Activated T-helper 1 cell treated with anti-CD3 and anti-CD28 coated beads, Interleukin-12 subunit alpha, Interleukin-12 subunit beta, Interleukin-2, Interleukin-4 antibody, amounts not matched to agents 30 ng/mL and 10 ng/mL and 1 ng/mL, durations not matched to agents 14 hours and 24 hours and 36 hours (primary cell): ENCODE measurements at places on chromosomes 3 and 15. TPM values are rescaled to one million over a fixed set of nuclear protein-coding genes. Genes with fewer than 3 reads are reported as not detected.

Gene CMTM8
- 5.0 and 5.7 TPM in 2 replicates for total RNA-seq

Gene TMCO5A
- total RNA-seq = not detected in 2 replicates

DNA sequence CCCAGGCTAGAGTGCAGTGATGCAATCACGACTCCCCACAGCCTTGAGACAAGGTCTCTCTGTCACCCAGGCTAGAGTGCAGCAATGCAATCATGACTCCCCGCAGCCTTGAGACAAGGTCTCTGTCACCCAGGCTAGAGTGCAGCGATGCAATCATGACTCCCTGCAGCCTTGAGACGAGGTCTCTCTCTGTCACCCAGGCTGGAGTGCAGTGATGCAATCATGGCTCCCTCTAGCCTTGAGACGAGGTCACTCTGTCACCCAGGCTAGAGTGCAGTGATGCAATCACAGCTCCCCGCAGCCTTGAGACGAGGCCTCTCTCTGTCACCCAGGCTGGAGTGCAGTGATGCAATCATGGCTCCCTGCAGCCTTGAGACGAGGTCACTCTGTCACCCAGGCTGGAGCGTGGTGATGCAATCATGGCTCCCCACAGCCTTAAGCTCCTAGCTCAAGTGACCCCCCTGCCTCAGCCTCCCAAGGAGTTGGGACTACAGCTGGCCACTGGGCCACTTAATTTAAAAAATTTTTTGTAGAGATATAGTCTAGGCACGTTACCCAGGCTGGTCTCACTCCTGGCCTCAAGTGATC is 26.1 kb downstream of the TFRC start:
- DNase-seq = no peak
- no peak overlapping the region for H3K4me3 ChIP-seq
- peaks cover 27% of the 10 kb centered on the region for H3K4me1 ChIP-seq
- H3K36me3 ChIP-seq = peaks cover 59% of the 10 kb centered on the region

DNA sequence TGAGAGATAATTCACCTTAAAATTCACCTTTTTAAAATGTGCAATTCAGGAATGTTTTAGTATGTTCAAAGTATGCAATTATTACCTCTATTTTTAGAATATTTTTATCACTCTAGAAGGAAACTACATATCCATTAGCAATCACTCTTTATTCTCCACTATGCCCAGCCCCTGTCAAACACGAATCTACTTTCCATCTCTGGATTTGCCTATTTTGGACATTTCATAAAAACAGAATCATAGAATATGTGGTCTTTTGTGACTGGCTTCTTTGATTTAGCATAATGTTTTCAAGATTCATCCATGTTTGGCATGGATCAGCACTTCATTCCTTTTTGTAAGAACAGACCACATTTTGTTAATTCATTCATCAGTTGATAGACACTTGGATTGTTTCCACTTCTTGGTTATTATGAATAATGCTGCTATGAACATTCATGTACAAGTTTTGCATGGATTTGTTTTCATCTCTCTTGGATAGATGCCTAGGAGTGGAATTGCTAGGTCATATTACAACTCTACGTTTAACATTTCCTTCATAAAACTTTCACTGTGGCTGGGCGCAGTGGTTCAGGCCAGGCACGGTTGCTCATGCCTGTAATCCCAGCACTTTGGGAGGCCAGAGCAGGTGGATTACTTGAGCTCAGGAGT is 12.7 kb downstream of the HMCES start:
- H3K4me3 ChIP-seq = no peak overlapping the region
- no peak overlapping the region for H3K27ac ChIP-seq
- DNase-seq = no peak

- no peak overlapping the region for H3K27ac ChIP-seq
- no peaks in the 10 kb centered on the region for H3K4me1 ChIP-seq
- H3K36me3 ChIP-seq = no peaks in the 10 kb centered on the region
- no peaks in the 10 kb centered on the region for H3K27me3 ChIP-seq
- no peak overlapping the region for H3K4me3 ChIP-seq
Observed at GRCh38 chr3:103794656-103795055, 1359.8 kb downstream of the ZPLD1 start.

DNA sequence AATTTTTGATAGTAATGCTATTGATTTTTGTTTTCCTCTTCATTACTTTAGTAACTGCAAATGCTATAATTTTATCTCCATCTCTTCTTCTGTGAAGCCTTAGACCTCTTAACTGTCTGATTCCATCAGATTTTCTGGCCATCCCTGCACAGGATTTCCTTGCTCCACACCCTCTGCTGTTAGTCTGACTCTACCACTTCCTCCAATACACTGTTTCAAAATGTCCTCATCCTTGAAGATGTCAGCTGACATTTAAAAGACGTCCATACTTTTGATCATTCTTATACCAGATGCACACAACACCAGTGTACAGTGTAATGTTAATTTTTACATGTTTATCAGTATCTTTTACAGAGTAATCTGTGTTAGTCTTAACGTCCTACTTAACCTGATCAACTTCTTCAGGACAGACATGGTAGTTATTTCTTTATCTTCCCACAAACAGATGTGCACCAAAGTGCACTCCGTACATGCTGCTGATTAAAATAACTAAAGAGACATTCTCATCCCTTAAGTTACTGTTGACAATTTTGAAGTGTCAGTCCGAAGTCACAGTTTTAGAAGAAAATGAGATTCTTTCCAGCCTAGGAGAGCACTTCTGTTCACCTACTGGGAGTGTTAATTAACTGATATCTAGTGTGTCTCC is 102.4 kb upstream of the RASGRP1 start:
- peaks cover 87% of the 10 kb centered on the region for H3K4me1 ChIP-seq
- no peak for DNase-seq

- H3K27ac ChIP-seq = no peak overlapping the region
- no peak for DNase-seq
- no peak overlapping the region for H3K4me3 ChIP-seq
- H3K4me1 ChIP-seq = no peaks in the 10 kb centered on the region
Observed at GRCh38 chr3:13707456-13707855, 158.5 kb downstream of the FBLN2 start.

Gene FGD5
- not detected in 2 replicates for total RNA-seq

GRCh38 chr3:195855471-195856409 is 44.0 kb upstream of the MUC4 start:
- H3K4me3 ChIP-seq = no peak overlapping the region

DNA sequence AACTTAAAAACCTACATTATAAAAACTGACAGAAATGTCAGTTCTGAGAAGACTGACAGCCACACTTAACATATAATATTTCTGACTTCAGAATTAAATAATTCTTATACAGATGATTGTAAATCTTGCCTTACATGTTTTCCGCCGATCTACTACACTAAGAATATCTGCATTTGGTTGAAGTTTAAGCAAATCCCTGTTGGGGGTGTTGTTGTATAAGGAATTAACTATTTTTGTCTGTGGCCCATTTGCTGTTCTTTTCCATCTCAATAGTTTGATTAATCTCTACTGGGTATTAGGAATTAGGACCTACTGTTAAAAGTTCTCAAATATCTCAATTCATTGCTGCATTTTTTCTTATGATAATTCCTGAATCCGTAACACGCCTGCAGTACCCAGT is 838.3 kb upstream of the ROBO1 start:
- H3K4me1 ChIP-seq = no peaks in the 10 kb centered on the region
- no peaks in the 10 kb centered on the region for H3K36me3 ChIP-seq
- no peaks in the 10 kb centered on the region for H3K27me3 ChIP-seq
- no peak overlapping the region for H3K4me3 ChIP-seq
- no peak overlapping the region for H3K27ac ChIP-seq

DNA sequence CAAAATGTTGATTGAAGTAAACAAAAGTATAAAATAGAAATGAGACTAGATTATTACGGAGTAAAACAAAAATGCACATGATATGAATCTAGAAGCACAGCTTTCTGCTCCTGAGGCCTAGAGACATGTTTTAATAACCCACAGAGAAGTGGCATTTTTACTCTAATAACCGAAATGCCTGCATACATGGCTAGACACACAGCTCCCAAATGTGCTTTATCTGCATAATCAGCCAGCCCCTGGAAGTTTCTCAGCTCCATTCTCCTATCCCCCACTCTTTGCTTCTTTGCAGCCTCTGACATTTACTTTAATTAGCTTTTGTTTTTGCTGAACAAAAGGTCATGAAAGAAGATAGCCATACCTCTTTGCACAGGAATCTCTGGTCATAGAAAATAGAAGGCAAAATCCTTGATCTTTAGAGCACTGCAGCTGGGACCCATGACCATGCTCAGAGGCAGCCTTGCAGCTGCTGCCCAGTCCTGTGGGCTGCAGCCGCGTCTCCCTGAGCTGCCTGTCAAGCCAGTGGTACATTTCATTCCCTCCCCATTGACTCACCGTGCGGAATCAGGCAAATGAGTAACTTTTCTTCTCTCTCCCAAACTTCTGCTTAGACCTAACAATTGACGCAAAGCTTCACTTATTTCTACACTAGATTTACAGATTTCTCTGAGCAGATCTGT is at the start of gene VEPH1:
Gene VEPH1 (minus strand): TSS at position 501 of the 680 bp plus-strand sequence. CDS start 8,067 bp downstream, outside the sequence.
- no peak within 1 kb of the TSS for H3K4me3 ChIP-seq
- peaks cover 20% of the 10 kb centered on the region for H3K27me3 ChIP-seq
- H3K36me3 ChIP-seq = no peaks in the 10 kb centered on the region

GRCh38 chr15:38424101-38424552 is 29.8 kb upstream of the FAM98B start:
- H3K4me3 ChIP-seq = peak overlapping the region; percentile 46
- peaks cover 40% of the 10 kb centered on the region for H3K4me1 ChIP-seq
- no peak overlapping the region for H3K27ac ChIP-seq
- no peak for DNase-seq
- H3K36me3 ChIP-seq = peaks cover 3% of the 10 kb centered on the region
- peaks cover 24% of the 10 kb centered on the region for H3K27me3 ChIP-seq

DNA sequence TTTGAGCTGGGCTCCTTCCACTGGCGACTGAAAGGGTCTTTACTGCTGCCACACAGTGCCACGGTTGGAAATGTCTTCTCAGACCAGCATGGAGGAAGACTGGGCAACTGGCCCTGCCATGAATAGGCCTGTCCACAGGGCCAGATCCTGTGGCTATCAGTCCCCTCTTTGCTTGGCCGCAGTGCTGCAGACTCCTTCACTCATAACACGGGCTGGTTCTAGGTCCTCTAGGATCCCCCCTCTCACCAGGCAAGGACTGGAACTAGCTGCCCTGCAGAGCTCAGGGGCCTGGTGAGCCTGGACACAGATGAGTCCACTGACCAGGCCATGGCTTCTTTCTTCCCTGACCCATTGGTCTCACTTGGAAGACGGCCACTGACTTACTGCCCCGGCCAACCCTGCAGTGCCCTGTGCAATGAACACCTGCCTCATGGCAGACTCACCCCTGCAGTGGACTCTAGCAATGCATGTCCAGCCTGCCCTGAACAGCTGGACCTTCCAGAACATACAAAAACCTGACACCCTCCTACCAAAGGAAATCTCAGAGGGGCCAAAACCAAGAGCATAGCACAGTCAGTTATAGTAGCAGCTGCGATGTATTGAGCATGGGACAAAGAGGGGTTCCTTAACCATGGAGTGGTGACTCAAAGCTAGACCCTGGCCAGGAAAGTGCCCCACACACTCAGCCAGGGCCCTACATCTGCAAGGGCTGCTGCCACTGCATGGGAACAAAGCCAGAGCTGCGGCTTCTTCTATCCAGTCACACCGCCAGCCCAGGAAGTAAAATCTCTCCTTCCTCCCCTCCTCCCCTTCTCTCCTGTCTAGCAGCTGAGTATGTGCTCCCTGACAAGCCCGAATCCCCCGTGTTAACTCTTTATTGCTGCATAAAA is 72.1 kb upstream of the ITGA11 start:
- no peak for DNase-seq
- H3K27ac ChIP-seq = no peak overlapping the region
- H3K27me3 ChIP-seq = peaks cover 3% of the 10 kb centered on the region
- H3K4me1 ChIP-seq = peaks cover 6% of the 10 kb centered on the region
- H3K4me3 ChIP-seq = no peak overlapping the region

GRCh38 chr15:83504365-83504764 is 57.2 kb downstream of the SH3GL3 start:
- no peaks in the 10 kb centered on the region for H3K27me3 ChIP-seq
- H3K36me3 ChIP-seq = no peaks in the 10 kb centered on the region
- H3K4me1 ChIP-seq = no peaks in the 10 kb centered on the region
- H3K27ac ChIP-seq = no peak overlapping the region

Gene TLR9
- total RNA-seq = 0.47 TPM in 1 of 2 replicates, not detected in the other

GRCh38 chr15:79078003-79078402 is 12.6 kb downstream of the RASGRF1 start:
- H3K27ac ChIP-seq = no peak overlapping the region
- no peaks in the 10 kb centered on the region for H3K36me3 ChIP-seq
- H3K4me1 ChIP-seq = no peaks in the 10 kb centered on the region
- no peak for DNase-seq
- no peak overlapping the region for H3K4me3 ChIP-seq
- H3K27me3 ChIP-seq = peaks cover 7% of the 10 kb centered on the region

Gene IGSF10
- not detected in 2 replicates for total RNA-seq

DNA sequence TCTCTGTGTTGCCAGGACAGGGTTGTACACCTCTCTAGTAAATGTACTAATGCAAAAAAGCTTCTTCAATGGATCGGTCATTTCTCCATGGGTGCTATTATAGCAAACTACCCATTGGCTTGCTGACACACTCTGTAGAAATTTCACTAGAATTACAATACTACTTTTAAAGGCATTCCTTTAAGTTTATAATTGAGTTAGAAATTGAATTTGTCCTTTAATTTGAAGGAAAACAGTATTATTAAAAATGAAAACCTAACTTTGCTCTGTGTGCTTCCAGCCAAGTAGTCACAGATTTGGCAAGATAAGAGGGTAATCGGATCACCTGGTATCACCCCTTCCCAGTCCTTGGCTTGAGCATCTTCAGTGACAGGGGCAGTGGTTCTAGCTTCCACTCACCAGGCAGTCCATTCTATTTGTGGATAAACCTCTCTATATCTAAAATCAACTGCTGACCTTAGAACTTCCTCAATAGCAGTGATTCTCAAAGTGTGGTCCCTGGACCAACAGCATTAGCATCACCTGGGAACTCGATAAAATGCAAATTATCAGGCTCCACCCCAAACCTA is 93.2 kb downstream of the GHSR start:
- no peaks in the 10 kb centered on the region for H3K27me3 ChIP-seq
- H3K4me1 ChIP-seq = peaks cover 5% of the 10 kb centered on the region
- peaks cover 11% of the 10 kb centered on the region for H3K36me3 ChIP-seq

GRCh38 chr15:29670998-29671981 is 151.0 kb downstream of the TJP1 start:
- H3K36me3 ChIP-seq = no peaks in the 10 kb centered on the region
- DNase-seq = no peak
- no peak overlapping the region for H3K4me3 ChIP-seq
- peaks cover 15% of the 10 kb centered on the region for H3K27me3 ChIP-seq

Gene AGTR1
- not detected in 2 replicates for total RNA-seq

GRCh38 chr15:89052474-89052873 is 35.8 kb upstream of the ABHD2 start:
- H3K4me1 ChIP-seq = peaks cover 10% of the 10 kb centered on the region
- H3K27ac ChIP-seq = no peak overlapping the region
- no peak for DNase-seq
- H3K4me3 ChIP-seq = no peak overlapping the region
- H3K27me3 ChIP-seq = peaks cover 3% of the 10 kb centered on the region

DNA sequence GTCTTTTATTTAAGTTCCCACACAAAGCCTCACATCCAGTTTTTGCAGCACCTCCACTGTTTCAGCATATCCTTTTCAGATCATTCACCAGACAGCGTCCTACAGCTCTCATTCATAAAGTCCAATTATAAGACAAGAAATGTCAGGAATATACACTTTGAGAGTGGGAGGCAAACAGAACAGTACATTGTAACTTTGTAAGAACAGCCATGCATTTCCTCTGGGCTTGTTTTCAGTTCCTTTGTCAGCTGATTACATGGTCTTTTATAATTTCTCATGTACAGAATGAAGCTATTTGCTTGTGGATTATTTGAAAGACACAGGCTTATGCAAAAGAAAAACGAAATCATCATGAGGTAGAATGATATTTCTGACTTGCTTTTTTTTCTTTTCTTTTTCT is 85.7 kb downstream of the SOX2 start:
- H3K27me3 ChIP-seq = no peaks in the 10 kb centered on the region
- H3K4me3 ChIP-seq = no peak overlapping the region
